ENCODE measurements at places on chromosomes 16 and 17.

- no peak for DNase-seq
Observed at GRCh38 chr17:2064147-2064489, 9.2 kb downstream of the HIC1 start.

- peak; percentile 79 for DNase-seq
Observed at GRCh38 chr16:79286646-79287423, 313.7 kb downstream of the MAF start.

GRCh38 chr17:37541880-37542660 lies 52.4 kb downstream of the DUSP14 start:
- DNase-seq, result no peak

GRCh38 chr17:76053246-76054111 lies 18.8 kb downstream of the SRP68 start:
- DNase-seq, result no peak
